ENCODE measurements at places on chromosomes 11 and 22.
A peak's percentile ranks its signal among the peaks of the same experiment; 100 is the strongest.

- DNase-seq, result no peak
These were observed 1.6 kb upstream of the QSER1 start for GRCh38 chr11:32890843-32891656.

- peak; percentile 31 for DNase-seq
These were observed 632 bp downstream of the AP5B1 start for GRCh38 chr11:65779919-65780769.

DNA sequence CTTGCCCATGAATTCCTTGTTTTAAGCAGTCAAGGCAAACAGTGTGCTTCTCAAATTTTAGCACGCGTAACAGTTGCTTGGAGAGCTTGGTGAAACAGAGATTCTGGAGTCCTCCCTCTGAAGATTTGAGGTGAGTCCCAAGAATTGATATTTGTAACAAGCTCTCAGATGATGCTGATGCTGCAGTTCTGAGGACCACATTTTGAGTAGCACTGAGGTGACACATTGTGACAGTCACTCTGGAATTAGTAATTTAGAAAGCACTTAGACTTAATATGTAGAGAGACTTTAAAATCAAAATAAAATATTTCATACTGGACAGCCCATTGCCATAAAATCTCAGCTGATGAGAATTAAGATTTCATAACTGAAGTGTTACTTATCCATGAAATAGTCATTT is 38.5 kb downstream of the DNAJC24 start:
- no peak for DNase-seq

GRCh38 chr11:7840578-7840977 is 43.8 kb upstream of the OR5P2 start:
- no peak for DNase-seq

Data from muscle of arm (tissue), 14 donors.